Endothelial cell (in vitro differentiated cells): ENCODE measurements at places on chromosomes 5 and 9. TPM values are rescaled to one million over a fixed set of nuclear protein-coding genes. Genes with fewer than 3 reads are reported as not detected.

GRCh38 chr9:137590123-137590468 is 216 bp downstream of the ZMYND19 start:
- H3K27ac ChIP-seq, result no peak overlapping the region
- H3K4me3 ChIP-seq, result no peak overlapping the region
- H3K4me1 ChIP-seq, result no peaks in the 10 kb centered on the region
- peaks cover 19% of the 10 kb centered on the region for H3K36me3 ChIP-seq
- H3K27me3 ChIP-seq, result peaks cover 14% of the 10 kb centered on the region

DNA sequence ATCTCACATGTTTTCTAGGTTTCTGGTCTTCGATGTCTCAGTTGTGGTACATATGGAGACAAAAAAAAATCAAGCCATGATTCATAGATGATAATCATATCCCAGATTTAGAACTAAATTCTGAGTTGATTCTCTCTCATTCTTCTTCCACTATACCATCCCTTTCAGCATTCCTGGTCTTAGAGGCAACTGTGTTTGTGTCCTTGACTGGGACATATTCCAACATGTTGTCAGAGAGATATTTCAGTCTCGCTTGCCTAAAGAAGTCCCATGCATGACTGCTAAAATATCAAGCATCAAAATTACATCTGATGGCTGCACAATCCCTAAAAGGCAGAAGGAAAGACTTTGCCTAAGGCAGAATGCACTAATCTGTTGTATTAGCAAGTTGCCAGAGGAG is 236.6 kb downstream of the PSAT1 start:
- no peaks in the 10 kb centered on the region for H3K27me3 ChIP-seq
- no peaks in the 10 kb centered on the region for H3K36me3 ChIP-seq
- no peak overlapping the region for H3K4me3 ChIP-seq
- no peak overlapping the region for H3K27ac ChIP-seq

- DNase-seq, result no peak
- H3K4me3 ChIP-seq, result no peak overlapping the region
- no peaks in the 10 kb centered on the region for H3K27me3 ChIP-seq
- H3K27ac ChIP-seq, result no peak overlapping the region
These were observed 191.4 kb downstream of the MAN2A1 start for GRCh38 chr5:109880907-109881685.

DNA sequence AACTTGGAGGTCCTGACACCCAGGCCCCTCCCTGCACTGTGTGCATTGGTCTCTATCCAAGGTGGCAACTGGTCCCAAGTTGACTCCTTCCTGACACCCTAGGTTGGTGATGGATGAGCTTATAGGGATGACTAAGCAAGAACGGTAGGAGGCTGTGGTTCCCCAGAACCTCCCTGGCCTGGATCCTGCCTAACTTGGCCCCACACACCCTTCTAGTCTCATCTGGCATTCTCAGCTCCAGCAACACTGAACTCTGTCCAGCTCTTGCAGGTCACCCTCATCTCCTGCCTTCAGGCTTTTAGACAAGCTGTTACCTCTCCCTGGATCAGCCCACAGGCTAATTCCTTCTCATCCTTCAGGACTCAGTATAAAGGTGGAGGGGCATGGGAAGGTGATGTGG is 16.5 kb downstream of the AQP3 start:
- H3K36me3 ChIP-seq, result no peaks in the 10 kb centered on the region
- H3K4me1 ChIP-seq, result peaks cover 10% of the 10 kb centered on the region
- no peak overlapping the region for H3K4me3 ChIP-seq
- H3K27me3 ChIP-seq, result peaks cover 13% of the 10 kb centered on the region

- no peak for DNase-seq
- no peak overlapping the region for H3K4me3 ChIP-seq
- no peaks in the 10 kb centered on the region for H3K27me3 ChIP-seq
- no peaks in the 10 kb centered on the region for H3K36me3 ChIP-seq
- H3K4me1 ChIP-seq, result peaks cover 10% of the 10 kb centered on the region
These were observed 189.4 kb downstream of the BNC2 start for GRCh38 chr9:16680975-16681651.

The CCDC112 gene
- total RNA-seq, result 7.2 TPM

The CXCL14 gene
- 0.13 TPM for total RNA-seq

The PHF24 gene
- 0.13 TPM for total RNA-seq
